ENCODE measurements at places on chromosomes 4 and X. TPM values are rescaled to one million over a fixed set of nuclear protein-coding genes. Genes with fewer than 3 reads are reported as not detected.
A peak's percentile ranks its signal among the peaks of the same experiment; 100 is the strongest.

Gene ZNF157
- not detected for total RNA-seq

Gene HMX1
- not detected for total RNA-seq

Gene SPANXB1
- total RNA-seq, result not detected

Gene ZDHHC15
- total RNA-seq, result under 0.01 TPM

DNA sequence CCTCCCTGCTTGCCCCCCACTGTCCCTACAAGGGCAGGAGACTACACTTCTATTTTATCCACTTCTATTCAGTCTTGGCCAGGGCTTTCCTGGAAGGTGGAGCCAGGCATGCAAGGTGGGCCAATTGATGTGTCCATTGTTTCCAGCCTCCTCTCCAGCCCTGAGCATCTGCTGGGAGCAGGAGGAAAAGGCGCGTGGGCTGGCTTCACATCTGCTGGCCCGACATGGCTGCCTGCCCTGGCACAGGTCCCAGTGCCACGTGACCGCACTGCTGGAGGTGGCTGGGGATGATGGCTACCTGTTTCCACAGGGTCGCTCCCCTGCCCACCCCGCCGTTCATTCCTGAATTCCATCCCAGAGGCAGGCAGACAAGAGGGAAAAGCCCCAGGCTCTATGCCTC, 247.7 kb downstream of the AFAP1 start:
- peak; percentile 6 for DNase-seq

GRCh38 chr4:138104284-138104680, 137.9 kb downstream of the SLC7A11 start:
- DNase-seq, result no peak

DNA sequence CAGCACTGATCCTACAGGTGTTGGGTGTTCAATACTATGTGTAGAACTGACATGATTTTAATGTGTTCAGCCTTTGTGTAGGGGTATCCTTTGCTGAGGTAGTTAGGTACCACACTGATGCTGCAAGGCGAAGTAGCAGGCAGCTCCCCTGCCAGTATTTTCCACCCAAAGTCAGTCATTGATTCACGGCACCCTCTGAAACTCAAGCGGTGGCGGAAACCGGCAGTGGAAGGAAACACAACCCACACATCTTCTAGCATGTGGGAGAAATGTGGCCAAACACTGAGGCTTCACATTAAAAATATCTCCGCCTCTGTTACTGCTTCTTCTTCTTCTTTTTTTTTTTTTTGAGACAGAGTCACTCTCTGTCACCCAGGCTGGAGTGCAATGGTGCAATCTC, 126.3 kb downstream of the AASDH start:
- DNase-seq, result no peak

GRCh38 chr4:108427946-108428485, 192.4 kb upstream of the RPL34 start:
- no peak for DNase-seq

- DNase-seq, result no peak
Measured at GRCh38 chr4:185693548-185694215, 118.3 kb downstream of the SORBS2 start.

GRCh38 chrX:150411656-150412055, 48.5 kb downstream of the MAMLD1 start:
- DNase-seq, result no peak

DNA sequence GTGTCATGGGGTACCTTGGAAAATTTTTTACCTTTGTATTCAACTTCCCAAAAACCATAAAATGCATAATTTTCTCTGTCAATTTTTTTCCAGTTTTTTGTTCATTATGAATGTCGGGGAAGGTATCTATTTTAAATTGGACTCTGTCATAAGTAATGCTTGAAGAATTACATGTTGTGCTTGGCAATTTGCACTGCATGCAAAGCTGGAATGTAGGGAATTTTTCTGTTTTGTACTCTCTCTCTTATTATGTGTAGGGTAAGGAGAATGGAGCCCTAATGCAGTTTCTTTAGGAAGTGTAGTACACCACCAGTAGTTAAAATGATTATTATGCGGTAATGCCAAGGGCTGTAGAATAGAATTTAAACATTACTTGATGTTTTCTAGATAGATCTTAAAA, 137.7 kb upstream of the LIMCH1 start:
- no peak for DNase-seq

DNA sequence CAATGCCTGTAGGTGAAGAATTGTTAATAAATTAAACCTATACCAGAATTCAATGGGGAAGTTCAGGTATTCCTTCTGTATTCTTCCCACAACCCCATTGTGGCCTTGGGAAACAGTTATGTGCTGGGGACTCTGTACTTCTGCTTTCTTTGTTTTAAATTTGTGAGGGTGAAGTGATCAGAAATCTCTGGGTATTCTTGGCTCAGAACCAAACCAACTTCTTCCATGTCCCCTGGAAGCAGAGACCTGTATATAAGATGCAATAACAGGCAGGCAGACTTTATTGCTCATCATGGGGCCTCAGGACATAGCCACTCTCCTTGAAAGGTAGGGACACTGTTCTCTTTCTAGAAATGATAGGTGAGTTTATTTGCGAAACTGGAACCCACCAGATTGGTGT, 19.8 kb upstream of the USP27X start:
- no peak for DNase-seq

- DNase-seq, result no peak
Measured at GRCh38 chr4:3249711-3250437, 915 bp downstream of the MSANTD1 start.

GRCh38 chr4:171924746-171925376, 111.7 kb downstream of the GALNTL6 start:
- no peak for DNase-seq

DNA sequence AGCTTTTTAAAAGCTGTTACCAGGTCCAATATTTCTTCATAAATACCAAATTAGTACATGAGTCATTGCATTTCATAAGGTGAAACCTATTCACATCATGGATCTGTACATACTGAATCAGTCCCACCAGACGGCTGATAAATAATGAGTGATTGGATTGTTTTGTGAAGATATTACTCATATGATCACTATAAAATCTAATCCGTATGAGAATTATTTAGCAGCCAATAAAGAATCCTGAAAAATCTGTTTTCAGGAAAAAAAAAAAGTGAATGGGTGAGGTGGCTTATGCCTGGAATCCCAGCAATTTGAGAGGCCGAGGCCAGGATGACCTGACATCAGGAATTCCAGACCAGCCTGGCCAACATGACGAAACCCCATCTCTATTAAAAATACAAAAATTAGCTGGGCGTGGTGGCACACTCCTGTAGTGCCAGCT, 438.1 kb downstream of the INPP4B start:
- DNase-seq, result peak; percentile 58

DNA sequence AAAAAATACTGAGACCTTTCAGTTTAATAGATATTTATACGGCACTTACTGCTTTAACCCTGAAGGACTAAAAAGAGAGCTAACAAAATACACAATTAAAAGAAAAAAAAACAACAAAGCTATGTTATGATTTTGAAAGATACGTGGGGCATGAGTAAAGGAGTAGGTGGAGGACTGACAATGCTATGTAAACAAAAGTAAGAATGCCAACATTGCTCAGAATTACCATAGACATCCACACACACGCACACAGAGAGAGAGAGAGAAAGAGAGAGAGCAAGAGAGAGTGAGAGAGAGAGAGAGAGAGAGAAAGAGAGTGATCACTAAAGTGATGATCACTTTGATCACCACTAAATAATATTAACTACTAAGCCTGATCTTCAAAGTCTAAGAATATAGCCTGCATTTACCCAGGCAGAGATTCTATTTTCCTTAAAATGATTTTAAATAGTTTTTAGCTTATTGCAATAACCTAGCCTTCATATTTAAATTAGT, 313.9 kb upstream of the SPANXN4 start:
- no peak for DNase-seq

GRCh38 chrX:3807906-3808305, 94.5 kb upstream of the PRKX start:
- no peak for DNase-seq

DNA sequence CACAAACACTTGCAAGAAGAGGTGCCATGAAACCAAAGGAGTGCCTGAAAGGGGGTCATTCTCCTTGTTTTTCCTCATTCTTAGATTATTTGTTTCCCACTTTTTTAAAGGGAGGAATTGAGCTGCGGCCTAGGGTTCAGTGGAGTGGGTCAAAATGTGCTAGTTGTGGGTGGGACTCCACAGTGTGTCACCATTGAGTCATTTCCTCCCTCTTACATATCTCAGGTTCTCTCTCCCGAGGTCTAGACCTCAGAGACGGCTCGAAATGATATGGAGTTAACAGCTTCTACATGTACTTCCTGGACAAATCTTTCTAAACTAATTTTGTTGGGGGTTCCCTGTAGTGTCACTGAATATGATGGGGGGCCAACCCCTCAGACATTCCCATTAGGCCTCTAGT, 328.4 kb upstream of the SPANXN1 start:
- DNase-seq, result no peak

DNA sequence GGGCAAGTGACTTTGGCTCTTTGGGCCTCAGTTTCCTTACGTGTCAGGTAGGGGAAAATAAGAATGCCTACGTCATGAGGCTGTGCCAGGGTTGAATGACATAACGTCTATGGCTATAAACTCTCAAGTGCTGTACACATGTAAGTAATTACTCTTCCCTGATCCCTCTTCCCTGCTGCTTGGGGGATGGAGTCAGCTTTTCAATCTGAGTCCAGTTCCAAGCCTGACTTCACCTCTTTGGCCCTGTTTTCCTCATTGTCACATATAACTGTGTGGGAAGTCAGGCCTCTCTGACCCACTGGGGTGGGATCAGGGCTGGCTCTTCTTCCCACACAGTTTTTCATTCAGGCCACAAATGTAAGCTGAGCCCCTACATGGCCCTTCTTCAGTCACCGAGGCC, 11.4 kb upstream of the CITED1 start:
- DNase-seq, result no peak

- no peak for DNase-seq
Measured at GRCh38 chr4:113478032-113478431, 283.5 kb downstream of the CAMK2D start.

DNA sequence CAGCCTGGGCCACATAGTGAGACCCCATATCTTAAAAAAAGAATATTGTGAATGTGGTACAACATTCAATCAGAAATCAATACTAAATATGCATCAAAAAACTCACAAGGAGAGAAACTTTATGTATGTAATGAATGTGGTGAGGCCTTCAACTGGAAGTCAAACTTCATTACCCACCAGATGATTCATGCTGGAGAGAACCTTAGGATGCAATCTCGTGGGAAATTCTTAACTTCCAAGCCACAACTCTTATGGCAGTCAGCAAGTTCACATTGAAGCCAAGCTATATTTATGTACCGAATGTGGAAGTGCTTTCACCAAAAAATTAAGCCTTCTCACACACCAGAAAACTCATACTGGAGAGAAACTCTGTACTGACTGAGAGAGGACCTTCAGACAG, 84.5 kb upstream of the UXT start:
- no peak for DNase-seq

- no peak for DNase-seq
Measured at GRCh38 chr4:115076691-115077090, 36.7 kb downstream of the NDST4 start.

DNA sequence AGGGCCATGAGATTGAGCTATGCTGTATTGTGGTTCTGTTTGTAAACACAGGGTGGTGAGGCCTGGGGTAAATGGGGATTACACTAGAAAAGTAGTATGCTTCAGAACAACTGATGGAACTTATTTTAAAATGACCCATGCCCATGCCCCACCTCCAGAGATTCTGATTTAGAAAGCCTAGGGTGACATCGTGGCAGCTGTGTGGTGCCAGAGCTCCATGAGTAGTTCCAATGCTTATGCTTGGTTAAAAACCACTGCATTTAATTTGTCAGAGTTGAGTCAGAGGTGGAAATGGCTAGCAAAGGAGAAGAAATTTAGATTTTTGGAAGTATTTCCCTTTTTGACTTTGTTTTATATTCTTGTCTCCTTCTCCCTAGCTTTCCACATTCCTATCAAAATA, 63.4 kb upstream of the PDE5A start:
- DNase-seq, result no peak

DNA sequence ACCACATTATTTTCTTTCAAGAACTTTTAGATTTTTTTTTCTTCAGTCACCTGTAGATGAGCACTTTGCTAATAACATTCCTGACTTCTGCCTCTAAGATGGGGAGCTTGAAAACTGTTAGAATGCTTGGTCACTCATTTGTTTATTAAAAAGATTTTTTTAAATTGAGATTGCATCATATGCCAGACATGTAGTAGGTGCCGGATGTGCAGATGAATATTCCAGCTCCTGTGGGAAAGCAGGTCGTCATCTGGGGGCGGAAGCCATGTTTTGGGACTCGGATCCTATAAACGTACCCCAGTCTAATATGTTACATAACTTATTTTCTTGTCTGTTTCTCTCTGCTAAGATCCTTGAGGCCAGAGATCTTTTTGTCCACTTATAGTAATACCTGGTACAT, 236.8 kb downstream of the ARHGAP10 start:
- no peak for DNase-seq

DNA sequence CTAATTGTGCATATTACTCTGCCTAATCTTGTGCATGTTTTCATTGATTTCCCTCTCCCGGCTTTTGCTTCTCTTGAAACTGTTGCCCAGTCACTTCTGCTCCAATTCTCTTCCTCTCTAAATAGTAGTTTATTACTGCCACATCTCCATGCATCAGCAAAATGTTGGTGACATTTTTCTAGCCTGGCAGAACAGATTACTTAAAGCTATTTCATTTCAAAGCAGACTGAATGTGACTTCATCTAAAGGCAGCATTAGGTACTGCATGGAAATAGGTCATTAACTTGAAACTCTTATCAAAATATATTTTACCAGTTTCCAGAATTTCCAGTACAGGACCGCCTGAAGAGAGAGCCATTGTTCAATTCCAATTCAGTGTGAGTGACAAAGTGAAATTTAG, 52.4 kb downstream of the HPGDS start:
- no peak for DNase-seq

GRCh38 chrX:118259213-118259612, 86.7 kb upstream of the WDR44 start:
- no peak for DNase-seq

- no peak for DNase-seq
Measured at GRCh38 chr4:25207997-25208396, 25.8 kb upstream of the PI4K2B start.

GRCh38 chrX:126886997-126887396, 67.5 kb downstream of the PRR32 start:
- DNase-seq, result no peak

DNA sequence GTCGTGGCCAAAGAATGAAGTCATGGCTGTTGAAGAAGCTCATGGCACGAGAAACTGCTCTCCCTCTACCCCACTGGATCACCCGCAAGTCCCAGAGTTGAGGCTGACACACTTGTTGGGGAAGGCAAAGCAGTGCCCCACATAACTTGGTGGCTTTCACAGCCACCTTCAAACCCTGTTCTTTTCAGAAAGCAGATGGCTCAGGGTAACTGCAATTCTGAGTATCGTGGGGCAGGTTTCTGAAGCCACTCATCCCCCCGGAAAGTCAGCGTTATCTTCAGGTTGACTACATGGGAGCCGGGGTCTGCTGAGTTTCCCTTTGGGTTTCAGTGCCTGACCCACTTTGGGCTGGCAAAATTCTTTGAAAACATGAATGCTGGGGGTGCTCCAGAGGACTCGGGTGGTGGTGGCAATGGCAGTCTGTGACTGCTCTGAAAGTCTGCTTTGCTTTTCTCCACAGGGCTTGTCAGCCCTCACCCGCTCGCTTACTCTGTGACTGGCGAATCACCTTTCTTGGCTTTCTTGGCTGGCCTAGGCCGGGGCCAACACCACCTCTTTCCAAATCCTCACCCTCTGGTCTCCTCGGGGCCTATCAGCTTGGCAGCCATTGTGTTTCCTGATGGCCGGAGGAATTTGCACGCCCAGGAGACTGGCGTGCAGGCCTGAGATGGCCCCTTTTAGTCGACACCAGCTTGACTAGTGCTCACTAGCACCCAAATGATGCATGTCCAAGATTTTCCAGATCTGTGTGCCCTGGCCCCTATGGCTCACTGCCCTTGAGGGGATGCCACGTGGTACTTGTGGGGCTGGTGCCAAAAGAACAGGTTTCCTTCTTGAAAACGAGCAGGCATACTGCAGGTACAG, 7.3 kb downstream of the PPP1R3F start:
- DNase-seq, result no peak

Measured in dermis microvascular lymphatic vessel endothelial cell (primary cell).